ENCODE measurements at places on chromosomes 12 and 14.
A peak's percentile ranks its signal among the peaks of the same experiment; 100 is the strongest.

DNA sequence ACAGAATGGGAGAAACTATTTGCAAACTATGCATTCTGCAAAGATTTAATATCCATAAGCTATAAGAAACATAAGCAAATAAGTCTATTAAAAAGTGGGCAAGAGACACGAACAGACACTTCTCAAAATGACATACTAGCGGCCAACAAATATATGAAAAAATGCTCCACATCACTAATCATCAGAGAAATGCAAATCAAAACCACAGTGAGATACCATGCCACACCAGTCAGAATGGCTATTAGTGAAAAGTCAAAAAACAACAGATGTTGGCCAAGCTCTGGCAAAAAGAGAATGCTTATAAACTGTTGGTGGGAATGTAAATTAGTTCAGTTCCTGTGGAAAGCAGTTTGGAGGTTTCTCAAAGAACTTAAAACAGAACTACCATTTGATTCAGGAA, 121.3 kb downstream of the KCNMB4 start:
- no peak for DNase-seq

DNA sequence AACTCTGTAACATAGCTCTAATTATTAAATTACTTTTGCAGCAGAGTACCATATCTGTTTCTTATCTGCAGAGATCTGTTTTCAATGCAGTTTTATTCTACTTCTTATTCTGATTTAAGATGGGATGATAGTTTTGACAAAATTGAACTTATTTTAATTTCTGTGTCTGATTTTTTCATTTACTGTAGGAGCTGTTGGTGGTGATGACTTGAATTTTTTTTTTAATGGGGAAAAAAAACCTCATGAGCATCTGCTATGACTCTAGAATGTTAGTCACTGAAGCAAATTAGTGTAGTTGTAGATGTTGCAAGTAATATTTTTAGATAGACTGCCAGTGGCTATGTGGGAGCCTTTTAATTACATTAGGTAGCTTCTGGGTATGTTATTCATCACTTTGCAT, 23.4 kb downstream of the DNM1L start:
- DNase-seq, result peak; percentile 7

GRCh38 chr12:53970451-53970850, 2.5 kb upstream of the HOXC11 start:
- no peak for DNase-seq

DNA sequence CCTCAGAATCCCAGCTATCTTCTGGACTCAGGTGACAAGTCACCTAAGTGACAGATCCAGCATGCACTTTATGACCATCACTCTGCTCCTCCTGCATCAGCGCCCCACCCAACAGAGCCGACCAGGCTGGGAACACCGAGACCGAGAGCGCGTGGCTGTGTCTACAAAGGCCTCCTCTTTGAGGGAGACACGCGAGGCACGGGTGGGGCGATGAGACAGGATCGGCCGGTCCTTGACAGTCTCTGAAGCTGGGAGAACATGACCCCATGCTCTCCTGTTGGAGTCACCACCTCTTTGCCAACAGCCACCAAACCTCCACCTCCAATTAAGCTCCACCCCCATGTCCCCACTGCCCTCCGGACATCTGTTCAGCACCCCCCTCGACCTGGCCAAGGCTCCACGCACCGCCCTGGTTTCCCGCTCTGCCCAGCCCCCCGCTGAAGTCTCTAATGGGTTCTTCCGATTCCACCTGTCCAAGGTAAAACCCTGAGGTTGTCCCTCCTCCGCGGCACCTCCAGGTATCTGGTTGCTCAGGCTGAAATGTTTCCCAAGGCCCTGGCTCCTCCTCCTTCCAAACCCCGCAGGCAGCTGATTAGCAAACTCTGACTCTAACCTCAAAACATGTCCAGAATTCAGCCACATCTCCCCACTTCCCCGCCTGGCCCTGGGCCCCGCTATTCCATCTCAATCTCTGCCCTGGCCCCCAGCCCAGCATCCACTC, 31.5 kb downstream of the HSP90AA1 start:
- DNase-seq, result peak; percentile 39

GRCh38 chr12:108860443-108860842, 3.1 kb upstream of the SSH1 start:
- no peak for DNase-seq

DNA sequence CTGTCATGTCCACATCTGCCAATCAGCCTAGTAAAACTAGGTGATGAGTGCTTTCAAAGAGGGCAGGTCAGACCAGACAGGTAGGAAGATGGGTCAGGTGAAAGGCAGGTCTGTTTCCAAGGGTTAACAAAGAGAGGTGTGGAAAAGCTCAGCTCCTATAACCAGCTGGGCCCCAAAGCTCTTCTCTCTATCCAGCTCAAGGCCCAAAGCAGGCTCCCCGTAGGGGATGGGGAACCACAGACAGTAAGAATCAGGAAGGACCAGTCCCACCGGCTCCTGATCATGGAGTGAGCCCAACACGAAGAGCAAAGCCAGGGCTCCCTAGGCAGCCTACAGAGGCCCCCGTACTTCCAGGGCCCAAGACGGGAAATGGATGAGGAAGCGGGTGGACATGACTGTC, 83.2 kb downstream of the TTC9 start:
- no peak for DNase-seq

DNA sequence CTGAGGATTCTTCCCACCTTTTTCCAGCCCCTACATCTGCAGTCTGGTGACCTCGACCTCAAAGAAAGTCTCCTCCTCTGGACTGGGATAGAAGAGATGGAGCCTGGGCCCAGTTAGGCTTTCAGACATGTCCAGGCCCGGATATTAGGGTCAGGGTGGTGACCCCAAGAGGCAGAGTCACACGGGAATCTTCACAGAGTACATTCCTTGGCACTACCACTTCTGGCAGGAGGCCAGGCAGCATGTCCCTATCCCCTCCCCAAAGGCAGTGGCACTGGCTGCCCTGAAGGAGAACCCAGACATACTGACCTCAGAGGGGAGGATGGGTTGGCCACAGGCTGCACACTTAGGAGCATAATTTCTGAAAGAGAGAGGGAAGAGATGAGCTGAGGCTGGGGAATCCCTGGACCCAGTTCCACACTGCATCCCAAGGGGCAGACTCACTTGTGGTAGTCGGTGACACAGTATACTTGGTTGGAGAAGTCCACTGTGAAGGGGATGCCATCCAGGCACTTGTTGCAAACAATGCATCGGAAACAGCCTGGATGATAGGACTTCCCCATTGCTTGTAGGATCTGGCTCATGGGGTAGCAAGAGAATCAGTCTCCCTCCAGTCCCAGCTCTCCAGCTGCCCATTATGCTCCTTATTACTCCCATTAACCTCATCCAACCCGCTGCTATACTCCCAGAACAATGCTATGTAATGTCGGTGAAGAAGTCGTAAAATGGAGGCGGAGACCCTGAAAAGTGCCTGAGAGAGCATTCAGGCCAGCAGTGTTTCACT, 7.6 kb downstream of the AJUBA start:
- peak; percentile 65 for DNase-seq

DNA sequence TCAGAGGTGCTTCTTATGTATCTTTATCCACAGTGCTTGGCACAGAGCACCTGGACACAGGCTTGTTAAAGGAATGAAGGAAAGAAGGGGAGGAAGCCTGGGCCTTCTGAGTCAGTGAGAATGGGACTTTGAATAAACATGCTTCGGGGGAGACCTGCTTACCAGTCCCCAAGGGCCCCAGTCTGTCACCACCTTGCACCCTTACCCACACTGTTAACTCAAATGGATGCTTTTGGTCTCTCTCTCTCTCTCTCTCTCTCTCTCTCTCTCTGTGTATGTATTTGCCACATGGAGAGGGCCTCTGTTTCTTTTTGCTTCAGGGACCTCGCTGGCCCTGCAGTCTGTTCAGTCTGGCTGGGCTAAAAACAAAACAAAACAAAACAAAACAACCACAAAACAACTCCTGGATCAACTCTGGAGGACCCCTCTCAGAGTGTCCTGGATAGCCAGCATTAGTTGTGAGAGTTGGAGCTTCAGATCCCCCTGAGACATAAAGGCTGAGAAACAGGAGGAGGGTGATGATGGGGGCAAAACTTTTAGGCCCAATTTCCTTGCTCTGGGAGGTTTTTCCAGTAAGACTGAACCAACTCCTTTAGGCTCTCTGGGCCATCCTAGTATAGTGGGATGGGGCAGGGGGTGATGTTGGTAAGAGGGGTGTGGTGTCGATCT, 1.9 kb downstream of the KIF5A start:
- DNase-seq, result no peak

GRCh38 chr14:24959791-24960331, 90.1 kb downstream of the STXBP6 start:
- peak; percentile 29 for DNase-seq

GRCh38 chr14:99475660-99476059, 5.0 kb downstream of the SETD3 start:
- no peak for DNase-seq

GRCh38 chr12:5438671-5439200, 6.8 kb downstream of the NTF3 start:
- DNase-seq, result no peak

DNA sequence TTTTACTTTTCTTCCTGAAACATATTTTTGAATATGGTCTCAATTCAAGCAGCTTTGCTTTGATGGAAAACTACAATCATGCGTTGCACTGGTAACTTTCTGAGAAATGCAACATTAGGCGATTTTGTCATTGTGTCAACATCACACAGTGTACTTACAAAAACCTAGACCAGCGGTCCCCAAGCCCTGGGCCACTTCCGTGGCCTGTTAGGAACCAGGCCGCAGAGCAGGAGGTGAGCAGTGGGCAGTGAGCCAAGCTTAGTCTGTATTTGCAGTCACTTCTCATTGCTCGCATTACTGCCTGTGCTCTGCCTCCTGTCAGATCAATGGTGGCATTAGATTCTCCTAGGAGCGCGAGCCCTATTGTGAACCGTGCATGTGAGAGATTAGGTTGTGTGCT, 163.7 kb upstream of the NOVA1 start:
- no peak for DNase-seq

DNA sequence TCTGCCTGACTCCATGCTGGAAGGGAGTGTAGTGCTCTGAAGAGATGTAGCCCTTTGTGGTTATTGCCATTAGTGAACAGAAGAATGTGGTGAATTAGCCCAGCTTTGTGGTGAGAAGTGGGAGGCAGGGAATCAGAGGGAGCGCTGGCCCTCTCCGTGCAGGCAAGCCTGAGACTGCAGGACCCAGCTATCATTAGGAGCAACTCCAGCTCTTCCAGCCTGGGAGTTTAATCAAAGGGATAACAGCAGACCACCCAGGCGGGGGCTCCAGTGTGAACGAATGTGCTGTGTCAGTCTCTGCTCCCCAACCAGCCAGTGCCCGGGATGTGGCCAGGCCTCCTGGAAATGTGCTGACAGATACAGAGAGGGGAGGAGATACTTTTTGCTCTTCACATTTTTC, 142.7 kb downstream of the TTLL5 start:
- DNase-seq, result no peak

DNA sequence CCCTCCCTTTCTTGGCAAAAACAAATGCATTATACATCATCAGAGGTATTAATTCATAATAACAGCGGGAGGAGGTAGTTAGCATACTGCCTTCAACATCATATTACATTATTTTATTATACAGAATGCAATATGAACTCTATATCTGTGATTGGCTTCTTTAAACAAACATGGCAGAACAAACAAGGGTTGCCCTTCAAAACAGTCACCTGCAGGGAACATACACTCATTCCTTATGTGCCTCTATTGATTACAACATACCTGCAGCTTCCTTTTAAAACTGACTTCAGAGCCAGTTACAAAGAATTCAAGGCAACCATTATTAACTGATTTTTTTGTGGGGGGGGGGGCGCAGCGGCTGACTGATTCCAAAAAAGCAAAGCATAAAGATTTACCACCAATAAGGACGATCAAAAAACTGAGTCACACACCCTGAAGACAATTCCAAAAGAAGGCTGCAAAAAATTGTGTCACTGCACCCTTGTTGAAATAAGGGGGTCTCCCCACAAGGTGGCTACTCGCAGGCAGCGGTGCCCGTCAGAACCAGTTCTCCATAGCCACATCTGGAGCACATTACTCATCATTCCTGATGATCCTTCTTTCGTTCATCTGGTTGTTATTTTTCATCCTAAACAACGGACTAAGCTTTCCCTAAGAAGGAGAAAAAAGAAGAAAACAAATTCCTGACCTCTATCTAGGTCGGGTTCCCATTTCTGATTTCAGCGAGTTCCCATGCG, 51.8 kb downstream of the SMUG1 start:
- DNase-seq, result no peak

GRCh38 chr14:38137005-38137404, 70.7 kb upstream of the SSTR1 start:
- DNase-seq, result peak; percentile 55

DNA sequence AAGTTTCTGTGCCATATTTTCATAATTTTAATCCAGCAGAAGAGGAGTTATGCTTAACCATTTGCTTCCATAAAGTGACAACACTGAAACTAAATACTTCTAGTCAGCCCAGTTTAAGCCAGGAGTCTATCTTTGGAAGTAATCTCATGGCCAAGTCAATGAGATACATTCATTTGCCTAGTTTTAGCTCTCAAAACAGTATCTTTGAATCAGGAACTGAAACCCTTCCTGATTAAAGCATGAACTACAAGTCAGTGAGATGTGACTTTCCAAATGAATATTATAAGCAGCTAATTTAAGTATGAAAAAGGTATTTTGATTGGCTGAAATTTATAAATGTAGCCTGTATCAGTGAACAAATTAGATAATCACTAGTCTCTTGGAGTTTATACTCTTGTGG, 491.5 kb downstream of the SLC6A15 start:
- no peak for DNase-seq

DNA sequence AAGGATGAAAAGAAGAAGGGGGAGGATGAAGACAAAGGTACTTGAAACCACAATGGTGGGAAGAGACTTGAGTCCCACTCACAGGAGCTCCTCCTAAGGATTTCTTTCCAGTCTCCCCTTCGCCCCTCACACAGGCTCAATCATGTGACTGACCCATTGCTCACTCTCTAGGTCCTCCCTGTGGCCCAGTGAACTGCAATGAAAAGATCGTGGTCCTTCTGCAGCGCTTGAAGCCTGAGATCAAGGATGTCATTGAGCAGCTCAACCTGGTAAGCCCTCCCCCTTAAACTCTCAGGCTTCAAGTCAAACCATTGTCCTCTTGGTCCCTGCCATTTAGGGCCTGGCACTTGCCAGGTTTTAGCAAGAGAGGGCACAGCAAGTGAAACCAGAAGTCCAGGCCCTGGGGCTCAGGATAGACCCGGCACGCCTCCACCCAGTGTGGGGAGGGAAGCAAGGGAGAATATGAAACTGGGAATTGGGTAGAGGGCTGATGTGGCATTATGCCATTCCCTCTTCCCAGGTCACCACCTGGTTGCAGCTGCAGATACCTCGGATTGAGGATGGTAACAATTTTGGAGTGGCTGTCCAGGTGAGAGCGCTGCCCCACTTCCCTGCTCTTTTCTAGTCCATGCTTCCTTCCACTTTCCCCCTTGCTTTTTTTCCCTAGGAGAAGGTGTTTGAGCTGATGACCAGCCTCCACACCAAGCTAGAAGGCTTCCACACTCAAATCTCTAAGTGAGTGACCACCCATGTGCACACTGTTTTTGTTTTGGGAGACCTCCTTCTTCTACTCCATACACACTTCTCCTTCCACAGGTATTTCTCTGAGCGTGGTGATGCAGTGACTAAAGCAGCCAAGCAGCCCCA, 1.8 kb downstream of the PSME1 start:
- DNase-seq, result no peak

DNA sequence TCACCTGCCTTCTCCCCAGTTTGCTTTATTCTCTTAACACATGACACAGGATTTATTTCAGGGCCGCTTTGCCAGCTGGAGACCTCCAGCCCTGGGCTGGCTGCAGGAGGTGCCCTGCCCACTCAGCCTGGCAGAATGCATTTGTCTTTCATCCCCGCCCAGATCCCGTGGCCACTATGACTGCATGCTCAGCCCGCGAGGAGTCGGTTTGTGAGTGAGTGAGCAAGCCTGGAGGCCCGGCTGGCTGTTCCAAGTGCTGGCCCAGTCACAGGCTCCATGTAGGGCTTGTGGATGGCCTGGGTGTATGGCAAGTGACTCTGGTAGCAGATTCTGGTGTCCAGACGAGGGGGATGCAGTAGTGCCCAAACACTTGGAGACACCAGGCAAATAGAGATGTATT, 2.1 kb downstream of the TDP1 start:
- no peak for DNase-seq
